ENCODE measurements at places on chromosomes 13 and 19. TPM values are rescaled to one million over a fixed set of nuclear protein-coding genes. Genes with fewer than 3 reads are reported as not detected.

- no peak for DNase-seq
Observed at GRCh38 chr19:8305798-8306197, 2.4 kb downstream of the CD320 start.

C19orf85 gene
- 0.51 TPM for polyA plus RNA-seq

- no peak for DNase-seq
Observed at GRCh38 chr13:71865874-71866334, 1.1 kb downstream of the DACH1 start.

GRCh38 chr13:42525035-42525504 lies 48.9 kb upstream of the TNFSF11 start:
- no peak for DNase-seq

ANKRD24 gene
- polyA plus RNA-seq, result 0.72 TPM

GRCh38 chr13:98820744-98821371 lies 68.4 kb upstream of the SLC15A1 start:
- DNase-seq, result no peak

DNA sequence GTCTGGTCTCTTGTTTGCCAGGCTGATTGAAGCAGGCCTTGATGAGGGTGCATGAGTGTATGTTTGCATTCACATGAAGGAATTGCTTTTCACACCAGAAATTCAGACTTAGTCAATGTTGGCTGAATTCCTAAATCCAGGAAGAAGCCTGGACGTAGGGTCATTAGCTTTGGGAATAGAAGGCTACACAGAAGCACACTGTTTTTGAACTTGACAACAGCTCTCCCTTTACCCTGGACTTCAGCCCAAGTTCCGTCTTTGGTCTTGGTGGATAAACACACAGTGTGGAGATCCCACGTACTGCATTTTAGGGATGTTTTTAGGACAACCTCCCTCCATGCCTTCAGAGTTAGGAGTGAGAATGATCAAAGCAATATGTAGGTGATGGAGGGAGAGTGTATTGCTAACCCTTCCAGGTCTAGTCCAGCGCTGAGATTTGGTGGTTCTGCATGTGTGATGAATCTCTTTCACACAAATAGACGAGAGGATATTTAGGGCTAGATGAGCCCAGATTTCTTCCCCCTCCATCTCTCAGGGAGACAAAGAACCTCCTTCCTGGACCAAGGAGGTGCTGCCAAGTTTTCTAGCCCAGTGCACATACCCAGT lies 22.8 kb downstream of the TM6SF2 start:
- no peak for DNase-seq

ARRDC5 gene
- polyA plus RNA-seq, result 0.18 TPM

ERICH4 gene
- not detected for polyA plus RNA-seq

DNA sequence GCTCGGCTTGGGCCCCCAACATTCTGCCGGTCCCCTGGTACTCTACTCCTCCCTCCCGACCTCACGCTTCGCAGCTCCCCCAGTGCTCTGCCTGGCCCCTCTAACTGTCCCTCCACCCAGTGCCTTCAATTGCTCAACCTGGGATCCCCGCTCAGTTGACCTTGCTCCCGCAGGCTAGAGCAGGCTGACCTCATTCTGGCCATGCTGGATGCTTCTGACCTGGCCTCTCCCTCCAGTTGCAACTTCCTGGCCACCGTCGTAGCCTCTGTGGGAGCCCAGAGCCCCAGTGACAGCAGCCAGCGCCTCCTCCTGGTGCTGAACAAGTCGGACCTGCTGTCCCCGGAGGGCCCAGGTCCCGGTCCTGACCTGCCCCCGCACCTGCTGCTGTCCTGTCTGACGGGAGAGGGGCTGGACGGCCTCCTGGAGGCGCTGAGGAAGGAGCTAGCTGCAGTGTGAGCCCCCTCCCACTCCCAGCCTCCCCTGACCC lies 3.6 kb downstream of the GTPBP3 start:
- DNase-seq, result no peak

RYR1 gene
- 1.1 TPM for polyA plus RNA-seq

- DNase-seq, result no peak
Observed at GRCh38 chr13:95896301-95896700, 156.9 kb downstream of the UGGT2 start.

- DNase-seq, result no peak
Observed at GRCh38 chr19:29552454-29553280, 26.9 kb downstream of the VSTM2B start.

DNA sequence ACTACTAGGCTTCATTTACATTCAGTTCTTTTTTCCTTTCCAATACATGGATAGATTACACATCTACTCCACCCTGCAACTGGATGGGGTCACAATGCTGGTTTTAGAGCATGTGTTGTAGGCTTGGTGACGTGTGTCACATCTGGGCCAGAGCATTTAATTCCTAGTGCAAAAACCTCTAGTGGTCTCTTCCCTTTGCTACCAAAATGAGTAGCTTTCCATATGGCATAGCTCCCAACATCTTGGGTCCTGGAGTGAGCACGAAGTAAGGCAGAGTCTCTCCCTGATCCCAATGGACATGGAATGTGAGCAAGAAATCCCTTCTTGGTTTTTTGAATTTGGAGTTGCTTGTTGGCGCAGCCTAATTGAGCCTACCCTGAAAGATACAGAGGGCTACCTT lies 51.7 kb downstream of the TNFSF11 start:
- no peak for DNase-seq

Measured in urinary bladder (tissue), 4 donors.